Astrocyte of the cerebellum (primary cell): ENCODE measurements at places on chromosomes 6 and 20.

GRCh38 chr6:43146709-43147688 lies 24.1 kb upstream of the SRF start:
- no peak for DNase-seq

DNA sequence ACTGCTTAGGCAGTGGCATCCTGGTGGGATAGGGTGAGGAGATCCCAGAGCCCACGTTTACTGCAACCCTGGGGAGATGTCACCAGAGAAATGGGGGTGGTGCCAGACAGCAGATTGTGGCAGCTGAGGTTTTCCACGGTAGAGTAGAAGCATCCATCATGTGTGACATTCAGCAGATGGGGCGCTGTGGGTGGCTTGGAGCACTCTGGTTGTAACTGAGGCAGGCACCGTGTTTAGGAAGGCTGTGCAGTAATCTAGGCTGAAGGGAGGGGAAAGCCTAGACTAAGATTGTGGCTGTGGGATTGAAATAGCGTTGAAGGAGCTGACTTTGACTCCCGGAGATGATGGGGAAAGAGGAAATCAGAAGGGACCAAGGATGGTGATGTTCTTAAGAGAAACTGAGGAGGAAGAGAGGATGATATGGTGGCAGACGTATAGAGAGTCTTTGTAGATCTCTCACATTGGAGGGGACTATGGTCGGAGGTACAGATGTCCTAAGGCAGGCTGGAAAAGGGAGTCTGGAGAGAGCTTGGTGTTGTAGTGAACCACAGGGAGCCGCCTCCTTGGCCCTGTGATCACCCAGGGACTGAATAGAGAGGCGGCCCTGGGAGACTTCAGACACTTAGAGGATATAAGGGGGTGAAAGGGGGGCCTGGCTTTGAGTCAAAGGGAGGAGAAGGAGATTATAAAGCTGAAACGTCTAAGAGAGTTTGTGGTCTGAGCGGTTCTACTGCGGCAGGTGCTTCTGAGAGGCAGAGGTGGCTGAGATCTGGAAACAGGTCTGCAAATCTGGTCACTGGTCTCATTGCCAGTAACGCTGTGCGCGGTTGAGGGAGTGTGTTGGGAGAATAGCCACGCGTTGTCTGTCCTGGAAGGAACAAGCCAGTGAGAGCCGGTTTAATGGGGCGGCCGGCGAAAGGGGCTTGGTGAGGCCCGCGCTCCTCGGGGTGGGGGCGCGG lies 792 bp upstream of the MICA start:
- DNase-seq, result no peak

DNA sequence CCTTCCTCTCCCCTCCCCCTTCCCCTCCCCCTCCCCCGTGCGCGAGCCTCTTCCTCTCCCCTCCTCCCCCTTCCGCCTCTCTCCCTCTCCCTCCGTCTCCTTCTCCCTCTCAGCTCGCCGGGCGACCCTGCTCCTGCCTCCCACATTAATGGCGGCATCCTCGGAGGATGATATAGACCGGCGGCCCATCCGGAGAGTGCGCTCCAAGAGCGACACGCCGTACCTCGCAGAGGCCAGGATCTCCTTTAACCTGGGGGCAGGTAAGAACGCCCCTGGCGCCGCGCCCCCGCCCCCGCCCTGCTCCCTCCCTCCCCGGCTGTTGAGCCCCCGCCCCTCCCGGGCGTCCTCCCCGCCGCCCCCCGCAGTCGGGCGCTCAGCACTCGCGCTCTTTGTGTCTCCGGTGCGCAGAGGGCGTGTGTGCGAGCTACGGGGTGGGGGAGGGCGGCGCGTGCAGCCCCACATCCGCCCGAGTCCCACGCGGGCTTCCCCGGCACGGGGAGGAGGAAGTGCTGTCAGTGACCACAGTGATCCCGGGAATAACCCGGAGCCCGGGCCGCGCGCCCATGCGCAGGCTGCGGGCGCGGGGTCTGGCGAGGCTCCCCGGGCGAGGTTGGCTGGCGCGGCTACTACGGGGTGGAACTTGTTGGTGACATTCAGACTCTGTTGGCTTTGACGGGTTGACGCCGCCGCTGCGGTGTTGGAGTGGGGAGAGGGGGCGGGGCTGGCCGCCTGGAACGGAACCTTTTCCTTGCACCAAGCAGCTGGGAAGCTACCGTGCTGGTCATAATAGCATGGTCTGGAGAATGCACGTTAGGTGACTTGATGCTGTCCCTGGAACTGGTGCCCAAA lies 33.2 kb downstream of the PHACTR1 start:
- no peak for DNase-seq

- DNase-seq, result no peak
Measured at GRCh38 chr6:120273411-120273810, 923.9 kb upstream of the MAN1A1 start.

- no peak for DNase-seq
Measured at GRCh38 chr6:21001736-21002135, 467.5 kb downstream of the CDKAL1 start.

DNA sequence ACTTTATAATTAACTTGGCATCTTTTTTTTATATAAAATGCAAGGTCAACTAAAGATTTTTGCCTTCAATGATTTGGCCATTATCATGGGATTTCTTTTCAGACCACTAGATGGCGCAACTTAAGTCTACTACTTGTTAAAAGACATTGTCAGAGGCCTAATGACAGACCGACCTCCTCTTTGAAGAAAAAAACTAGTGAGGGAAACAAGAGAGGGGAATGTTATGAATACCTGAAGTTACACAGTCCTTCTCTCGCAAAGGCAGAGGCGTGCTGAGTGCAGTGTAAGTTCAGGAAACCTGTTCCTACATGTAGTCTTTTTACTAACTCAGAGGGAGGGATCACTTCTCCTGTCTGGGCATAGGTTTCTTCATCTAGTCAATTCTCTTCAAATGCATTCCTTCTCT lies 9.3 kb downstream of the TRAPPC3L start:
- no peak for DNase-seq

- DNase-seq, result no peak
Measured at GRCh38 chr6:124887872-124888580, 74.2 kb upstream of the RNF217 start.

DNA sequence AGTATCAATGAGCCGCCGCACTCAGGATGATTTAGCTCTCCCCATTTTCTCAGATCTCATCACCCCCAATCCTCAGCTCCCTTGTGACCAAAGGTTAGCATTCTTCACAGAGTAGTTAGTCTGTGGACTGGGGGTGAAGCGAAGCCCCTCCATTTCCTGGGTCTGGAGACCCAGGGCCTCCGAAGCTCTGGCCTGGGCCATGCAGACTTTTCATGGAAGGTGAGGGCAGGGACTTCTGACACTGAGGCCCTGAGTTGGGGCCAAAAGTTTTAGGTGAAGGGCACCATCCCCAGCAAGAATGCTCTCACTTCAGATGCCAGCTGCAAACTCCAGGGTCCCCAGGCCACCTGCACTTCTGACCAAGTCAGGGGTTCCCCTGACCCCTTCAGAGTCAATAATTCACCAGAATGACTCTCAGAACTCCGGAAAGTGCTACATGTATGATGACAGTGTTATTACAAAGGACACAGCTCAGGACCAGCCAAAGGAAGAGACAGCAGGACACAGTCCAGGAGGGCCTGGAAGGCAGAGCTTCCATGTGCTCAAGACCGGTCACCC lies 65.7 kb upstream of the DUSP22 start:
- DNase-seq, result no peak

DNA sequence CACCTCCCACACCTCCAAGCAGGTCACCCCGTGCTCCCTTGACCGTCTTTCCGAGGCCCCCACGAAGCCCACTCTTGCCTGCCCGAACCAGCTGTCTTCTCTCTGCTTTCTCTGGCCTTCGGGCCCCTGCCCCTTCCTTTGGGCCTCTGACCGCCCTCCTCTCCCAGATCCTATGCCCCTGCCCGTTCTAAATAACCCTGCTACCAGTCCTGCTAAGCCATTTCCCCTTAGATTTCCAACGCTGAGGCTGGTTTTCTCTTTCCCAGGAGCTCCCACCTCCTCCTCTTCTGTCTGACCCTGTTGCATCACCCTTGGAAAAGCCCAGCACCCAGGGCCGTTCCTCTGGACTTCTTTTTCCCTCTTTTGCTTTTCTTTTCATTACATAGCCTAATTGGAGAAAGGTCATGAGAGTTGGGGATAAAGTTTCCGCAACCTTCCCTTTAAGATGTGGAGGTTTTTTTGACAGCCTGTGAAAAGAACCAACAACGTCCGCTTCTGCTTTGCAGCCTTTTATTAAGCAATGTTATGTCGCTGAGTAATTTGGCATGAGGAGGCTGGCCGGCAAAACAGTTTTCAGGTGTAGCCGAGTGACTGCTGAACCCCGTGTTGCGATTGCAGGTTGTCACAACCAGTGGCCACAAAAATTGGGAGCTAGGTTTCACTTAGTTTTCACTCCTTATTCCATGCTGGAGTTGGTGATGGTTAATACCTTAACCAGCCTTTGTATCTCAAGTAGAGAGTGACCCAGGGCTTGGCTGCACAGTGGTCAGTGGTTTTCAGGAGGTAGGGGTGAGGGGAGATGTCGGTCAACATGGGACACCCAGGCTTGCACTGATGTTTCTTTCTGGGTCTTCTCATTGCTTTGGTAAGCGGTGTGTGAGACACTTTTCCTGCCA lies 970 bp downstream of the BLTP3A start:
- DNase-seq, result no peak

- DNase-seq, result no peak
Measured at GRCh38 chr20:46171909-46172308, 53.8 kb downstream of the CD40 start.

DNA sequence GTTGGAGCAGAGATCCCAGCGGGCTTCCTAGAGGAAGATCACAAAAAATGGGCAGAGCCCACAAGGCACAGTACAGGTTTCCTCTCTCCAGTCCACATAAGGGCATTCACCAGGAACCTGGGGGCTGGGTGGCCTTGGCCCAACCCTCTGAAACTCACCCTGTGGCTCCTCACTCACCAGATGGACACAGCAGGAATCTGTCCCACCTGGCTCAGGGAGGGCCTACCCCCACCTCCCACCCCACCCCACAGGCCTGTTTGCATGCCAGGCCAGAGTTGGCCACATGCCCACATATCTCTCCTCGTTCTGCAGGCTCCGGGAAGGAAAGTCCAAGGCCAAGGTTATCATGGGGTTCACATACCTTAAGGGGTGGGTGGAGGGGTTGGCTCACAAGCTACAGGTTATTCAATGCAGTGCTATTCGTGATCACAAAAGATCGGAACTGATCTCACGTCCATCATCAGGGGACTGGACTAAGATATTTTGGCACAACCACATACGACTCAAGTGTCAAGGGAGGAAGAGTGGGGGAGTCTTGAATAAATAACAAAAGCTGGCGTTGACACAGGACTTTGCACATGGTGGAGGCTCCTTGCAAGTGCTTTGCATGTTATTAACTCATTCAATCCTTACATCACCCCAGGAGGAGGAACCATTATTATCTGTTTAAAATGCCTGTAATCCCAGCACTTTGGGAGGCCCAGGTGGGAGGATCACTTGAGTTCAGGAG lies 13.0 kb downstream of the RIPOR3 start:
- no peak for DNase-seq

DNA sequence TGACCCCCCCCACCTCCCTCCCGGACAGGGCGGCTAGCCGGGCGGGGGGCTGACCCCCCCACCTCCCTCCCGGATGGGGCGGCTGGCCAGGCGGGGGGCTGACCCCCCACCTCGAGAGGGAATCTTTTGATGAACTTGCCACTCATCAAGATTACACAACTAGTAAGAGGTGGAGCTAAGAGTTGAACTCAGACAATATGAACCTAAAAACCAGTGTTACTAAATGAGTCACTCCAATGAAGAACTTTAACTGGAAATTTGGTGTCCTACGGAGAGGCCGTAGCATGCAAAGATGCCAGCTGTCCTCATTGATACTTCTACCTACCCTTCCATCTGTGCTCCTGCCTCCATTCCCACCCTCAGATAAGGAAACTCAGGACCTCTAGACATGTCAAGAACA lies 42.8 kb downstream of the PFDN4 start:
- no peak for DNase-seq

- DNase-seq, result no peak
Measured at GRCh38 chr6:44452725-44453124, 65.2 kb downstream of the CDC5L start.

DNA sequence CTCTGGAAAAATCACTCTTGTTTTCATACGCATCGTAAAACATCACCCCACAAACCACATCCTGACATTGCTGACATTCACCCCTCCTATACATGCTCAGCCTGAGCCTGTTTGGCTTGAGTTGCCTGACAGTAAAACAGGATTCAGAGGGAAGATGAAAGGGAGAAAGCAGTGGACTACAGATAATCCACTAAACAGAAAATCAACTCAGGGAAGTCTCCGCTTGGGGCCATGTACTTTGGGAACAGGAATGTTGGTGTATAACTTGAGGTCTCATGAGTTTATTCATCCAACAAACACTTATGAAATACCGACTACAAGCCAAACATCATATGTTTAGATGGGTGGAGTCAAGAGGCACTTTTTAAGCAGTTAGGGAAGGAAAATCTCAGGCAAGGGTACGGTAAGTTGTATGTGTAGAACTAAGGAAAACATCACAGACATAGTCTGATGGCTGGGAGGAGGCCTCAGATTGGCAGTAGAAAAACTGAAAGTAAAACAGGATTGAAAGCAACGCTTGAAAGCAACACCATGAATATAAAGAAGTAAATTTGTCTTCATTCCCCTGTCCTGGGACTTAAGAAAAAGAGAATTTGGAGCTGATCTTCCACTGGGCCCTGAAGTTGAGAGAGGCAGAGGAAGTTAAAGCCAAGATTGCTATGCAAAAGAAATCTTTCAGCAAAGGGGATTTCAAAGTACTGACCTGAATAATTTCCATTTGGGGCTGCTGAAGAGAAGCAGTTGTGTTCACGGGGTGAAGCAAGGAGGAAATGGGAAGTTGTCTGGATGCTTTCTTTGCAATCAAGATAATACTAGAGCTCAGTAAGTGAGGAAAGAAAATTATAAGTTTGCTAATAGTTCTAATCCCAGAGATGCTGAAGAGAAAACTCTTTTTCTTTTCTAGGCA lies 28.8 kb downstream of the PDE7B start:
- peak; percentile 49 for DNase-seq

- DNase-seq, result no peak
Measured at GRCh38 chr6:167505782-167506181, 180.9 kb downstream of the TTLL2 start.

GRCh38 chr6:70390067-70390466 lies 23.2 kb upstream of the FAM135A start:
- no peak for DNase-seq

GRCh38 chr6:1672379-1672778 lies 62.7 kb downstream of the FOXC1 start:
- DNase-seq, result no peak

DNA sequence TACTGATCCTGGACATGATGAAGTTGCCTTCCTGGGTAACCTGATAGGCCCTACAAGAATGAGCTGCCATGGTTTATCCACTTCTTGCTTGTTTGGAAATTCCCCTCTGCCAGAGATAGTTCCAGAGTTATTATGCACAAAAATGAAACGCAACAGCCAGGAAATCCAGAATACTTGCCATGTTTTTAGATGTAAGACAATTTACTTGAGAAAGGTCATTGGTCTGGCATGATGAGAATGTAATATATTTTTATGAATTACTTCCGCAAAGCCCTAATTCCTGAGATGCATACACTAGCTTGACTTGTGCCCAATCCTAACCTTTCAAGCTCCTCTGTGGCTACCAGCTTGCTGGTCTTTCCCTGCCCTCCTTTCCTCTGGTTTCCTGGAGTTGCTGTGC lies 27.9 kb upstream of the NT5E start:
- no peak for DNase-seq

GRCh38 chr20:2507875-2508630 lies 662 bp downstream of the ZNF343 start:
- DNase-seq, result no peak

- no peak for DNase-seq
Measured at GRCh38 chr6:33995309-33996119, 150.4 kb downstream of the GRM4 start.
